ENCODE measurements at places on chromosomes 16 and 17.

GRCh38 chr17:35242158-35242804 is 591 bp upstream of the SLFN5 start:
- DNase-seq = peak; percentile 91

- no peak for DNase-seq
These were observed 1.1 kb downstream of the OVCA2 start for GRCh38 chr17:2042933-2043332.

DNA sequence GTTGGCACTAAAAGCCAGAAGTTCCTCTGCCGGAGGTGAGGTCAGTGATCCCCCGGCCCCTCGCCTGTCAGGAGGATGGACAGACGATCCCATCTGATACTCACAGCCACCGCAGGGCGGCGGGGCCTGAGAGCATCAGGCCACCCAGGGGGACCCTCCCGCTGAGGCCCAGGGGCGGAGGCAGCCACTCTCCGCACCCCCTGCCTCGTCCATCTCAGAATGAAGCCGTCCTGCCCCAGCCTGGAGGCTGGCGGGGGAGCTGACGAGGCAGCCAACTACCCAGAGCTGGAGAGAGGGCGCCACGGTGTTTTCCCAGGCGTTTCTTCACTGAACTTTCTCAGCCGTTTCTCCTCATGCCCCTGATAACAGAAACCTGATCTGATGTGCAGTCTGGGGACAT is 22.6 kb downstream of the TPSD1 start:
- no peak for DNase-seq

- no peak for DNase-seq
These were observed 6.1 kb upstream of the LIG3 start for GRCh38 chr17:34974179-34974578.

- no peak for DNase-seq
These were observed 549.6 kb upstream of the KIF2B start for GRCh38 chr17:53273126-53273525.

Data from epithelial cell of esophagus (primary cell).